ENCODE measurements at places on chromosomes 7 and 10. TPM values are rescaled to one million over a fixed set of nuclear protein-coding genes. Genes with fewer than 3 reads are reported as not detected.
A peak's percentile ranks its signal among the peaks of the same experiment; 100 is the strongest.

The EPHB4 gene
- total RNA-seq = 32.9 TPM

The PROSER2 gene
- total RNA-seq = 1.4 TPM

GRCh38 chr10:26057466-26057865, 123.4 kb downstream of the MYO3A start:
- no peak for DNase-seq

DNA sequence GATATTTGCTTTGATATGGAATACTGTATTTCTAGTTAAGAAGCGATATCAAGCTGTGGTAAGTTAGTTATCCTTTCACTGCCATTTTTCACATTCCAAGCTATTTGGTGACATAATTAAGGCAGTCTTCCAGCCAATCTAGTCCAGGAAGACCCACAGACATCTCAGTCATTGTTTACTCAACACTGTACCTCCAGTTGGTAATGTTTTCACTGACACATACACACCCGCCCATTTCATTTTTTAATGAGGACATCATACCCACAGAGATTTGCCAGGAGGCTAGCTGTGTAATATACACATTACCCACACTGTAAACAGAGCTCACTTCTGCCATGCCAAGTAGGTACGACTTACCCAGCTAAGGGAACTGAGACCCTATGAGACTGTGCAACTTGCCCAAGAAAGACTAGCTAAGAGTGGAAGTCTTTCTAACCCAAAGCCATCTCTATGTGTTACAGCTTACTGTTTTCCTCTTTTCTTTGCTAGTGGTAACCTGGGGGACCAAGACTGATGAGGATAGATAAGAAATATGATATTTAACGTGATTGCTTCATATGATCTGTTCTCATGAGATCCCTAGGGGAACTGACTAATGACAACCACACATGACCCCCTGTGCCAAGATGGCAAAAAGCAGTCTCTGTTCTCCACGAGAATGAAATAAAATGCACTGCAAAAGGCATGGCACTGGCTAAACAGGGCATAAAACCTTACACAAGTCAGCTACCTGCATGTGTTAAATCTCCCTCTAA, 179.0 kb downstream of the DGKI start:
- DNase-seq = peak; percentile 96

DNA sequence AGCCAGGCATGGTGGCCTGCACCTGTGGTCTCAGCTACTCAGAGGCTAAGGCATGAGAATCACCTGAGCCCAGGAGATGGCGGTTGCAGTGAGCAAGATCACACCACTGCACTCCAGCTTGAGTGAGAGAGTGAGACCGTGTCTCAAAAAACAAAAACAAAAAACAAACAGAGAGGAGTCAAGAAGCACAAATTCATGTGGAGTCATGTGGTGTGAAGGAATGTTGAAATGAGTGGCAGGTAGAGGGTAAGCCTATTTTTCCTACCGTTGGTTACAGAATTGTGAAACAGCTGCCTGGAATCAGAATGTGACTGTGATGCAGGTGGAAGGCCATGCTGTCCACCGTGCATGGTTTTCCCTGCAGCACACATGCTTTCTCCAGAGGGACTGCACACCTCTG, 23.7 kb upstream of the NUB1 start:
- DNase-seq = no peak

- DNase-seq = no peak
Measured at GRCh38 chr10:96576277-96576980, 10.4 kb downstream of the TM9SF3 start.

GRCh38 chr7:55441774-55442522, 76.8 kb downstream of the LANCL2 start:
- DNase-seq = peak; percentile 90

- peak; percentile 69 for DNase-seq
Measured at GRCh38 chr10:87656431-87657072, 3.1 kb upstream of the PAPSS2 start.
